Osteocyte (in vitro differentiated cells): ENCODE measurements at places on chromosomes 16 and 17. TPM values are rescaled to one million over a fixed set of nuclear protein-coding genes. Genes with fewer than 3 reads are reported as not detected.

The BEAN1 gene
- total RNA-seq = 0.39 and 0.97 TPM in 2 replicates

The CBFA2T3 gene
- not detected in 2 replicates for total RNA-seq

The SYT17 gene
- not detected in 2 replicates for total RNA-seq

The DNAI2 gene
- not detected in 2 replicates for total RNA-seq

The STH gene
- not detected in 2 replicates for total RNA-seq

The CACNA1H gene
- 21.2 and 21.3 TPM in 2 replicates for total RNA-seq

The PAFAH1B1 gene
- 136 and 138 TPM in 2 replicates for total RNA-seq

The SHISA6 gene
- total RNA-seq = 0.05 TPM in 1 of 2 replicates, not detected in the other

DNA sequence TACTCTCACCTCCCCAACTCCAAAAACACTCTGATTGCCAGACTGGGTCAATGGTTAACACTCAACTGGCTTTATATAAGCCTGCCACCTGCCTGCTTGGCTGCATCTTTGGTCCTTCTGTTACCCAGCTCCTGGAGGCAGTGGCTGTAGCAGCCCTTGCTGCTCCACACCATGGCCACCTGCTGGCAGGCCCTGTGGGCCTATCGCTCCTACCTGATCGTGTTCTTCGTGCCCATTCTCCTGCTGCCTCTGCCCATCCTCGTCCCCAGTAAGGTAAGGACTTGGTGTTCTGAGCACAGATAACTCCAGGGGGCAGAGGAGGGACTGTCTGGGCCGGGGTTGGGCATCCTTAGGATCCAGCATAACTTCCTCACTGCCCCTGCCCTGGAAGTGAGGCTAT lies at the start of gene SLC13A2:
Gene SLC13A2, plus strand, starts transcription at position 103 of the 400 bp plus-strand sequence. Its CDS starts 69 bp downstream, at position 172.
- DNase-seq = no peak
- H3K4me1 ChIP-seq = no peaks in the 10 kb centered on the region
- no peak within 1 kb of the TSS for H3K27ac ChIP-seq
- H3K27me3 ChIP-seq = peaks cover 58% of the 10 kb centered on the region
- H3K4me3 ChIP-seq = no peak within 1 kb of the TSS
- H3K36me3 ChIP-seq = no peaks in the 10 kb centered on the region

DNA sequence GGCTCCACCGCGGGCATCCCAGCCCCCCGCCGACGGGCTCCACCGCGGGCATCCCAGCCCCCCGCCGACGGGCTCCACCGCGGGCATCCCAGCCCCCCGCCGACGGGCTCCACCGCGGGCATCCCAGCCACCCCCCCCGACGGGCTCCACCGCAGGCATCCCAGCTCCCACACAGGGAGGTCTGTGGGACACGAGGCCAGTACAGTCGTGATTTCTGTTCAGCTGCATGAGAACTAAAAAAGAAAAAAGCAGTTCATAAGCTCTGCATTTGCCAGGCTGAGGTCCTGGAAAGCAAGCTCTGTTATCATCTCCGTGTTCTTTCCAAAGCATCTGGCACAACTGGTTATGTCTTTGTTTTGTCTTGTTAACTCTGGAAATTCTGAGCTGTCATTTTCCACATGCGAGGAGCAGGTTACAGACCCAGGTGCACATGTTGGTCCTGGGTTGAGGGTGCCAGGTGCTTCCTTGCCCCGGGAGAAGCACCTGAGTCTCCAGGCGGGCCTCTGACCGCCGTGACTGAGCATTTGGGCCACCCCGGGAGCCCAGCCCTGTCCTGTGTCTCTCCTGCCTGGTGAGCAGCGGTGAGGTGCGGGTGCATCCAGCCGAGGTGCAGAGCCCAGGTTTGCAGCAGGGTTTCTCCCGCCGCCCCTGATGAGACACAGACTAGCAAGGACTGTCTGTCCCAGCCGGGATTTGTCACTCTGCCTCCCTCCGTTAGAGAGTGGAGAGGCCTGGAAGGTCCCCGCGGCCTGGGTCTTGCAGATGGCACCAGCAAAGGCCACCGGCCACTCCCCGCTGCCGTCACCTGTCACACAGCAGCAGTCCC lies 9.9 kb upstream of the WFIKKN1 start:
- H3K4me1 ChIP-seq = peaks cover 4% of the 10 kb centered on the region
- no peak overlapping the region for H3K27ac ChIP-seq
- DNase-seq = no peak
- no peak overlapping the region for H3K4me3 ChIP-seq

DNA sequence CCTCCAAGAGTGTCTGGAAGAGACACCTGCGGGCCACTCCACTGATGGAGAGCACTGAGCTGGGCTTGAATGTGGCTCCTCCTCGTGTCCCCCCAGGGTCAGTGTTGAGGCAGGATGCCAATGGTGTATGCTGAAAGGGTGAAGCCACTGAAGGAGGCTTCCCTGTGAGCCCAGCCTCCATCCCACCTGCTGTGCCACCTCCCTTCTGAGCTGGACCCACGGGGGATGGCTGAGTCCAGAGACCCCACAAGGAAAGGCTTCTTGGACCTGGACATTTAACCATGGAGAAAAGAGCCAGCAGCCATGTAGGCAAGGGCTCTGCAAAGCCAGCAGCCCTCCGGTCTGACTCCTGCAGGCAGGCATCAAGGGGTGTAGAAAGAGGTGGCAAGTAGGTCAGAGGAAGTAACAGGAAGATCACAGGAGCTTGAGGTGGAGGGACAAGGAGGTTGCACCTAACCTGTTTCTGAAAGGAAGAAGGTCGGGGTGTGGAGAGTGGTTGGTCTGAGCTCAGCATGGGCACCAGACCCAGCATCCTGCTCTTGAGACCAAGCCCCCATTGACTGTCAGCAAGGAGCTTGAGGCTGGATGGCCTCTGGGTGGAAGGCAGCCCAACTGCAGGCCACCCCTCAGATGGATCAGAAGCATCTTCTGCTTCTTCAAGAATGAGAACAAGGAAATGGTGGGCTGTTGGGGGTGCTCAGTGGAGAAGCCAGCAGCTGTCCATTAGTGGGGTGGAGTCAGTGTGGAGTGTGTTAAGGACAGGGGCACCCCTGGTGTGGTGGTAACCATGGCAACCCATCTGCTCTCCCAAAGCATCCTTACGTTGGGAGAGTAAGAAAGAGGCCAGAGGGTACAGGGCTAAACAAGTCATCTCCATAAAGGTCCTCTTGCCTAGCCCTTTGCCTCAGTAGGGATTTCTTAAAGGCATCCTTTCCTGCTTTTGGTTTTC lies 80.7 kb downstream of the PLD6 start:
- no peak for DNase-seq
- no peak overlapping the region for H3K27ac ChIP-seq
- H3K27me3 ChIP-seq = no peaks in the 10 kb centered on the region
- H3K36me3 ChIP-seq = peaks cover 9% of the 10 kb centered on the region
- H3K4me3 ChIP-seq = no peak overlapping the region

GRCh38 chr16:29663016-29663806 lies at the start of gene SPN:
TSS of gene SPN (plus strand) at chr16:29663247. CDS start at chr16:29663729, 482 bp downstream.
- no peak within 1 kb of the TSS for H3K27ac ChIP-seq
- peaks cover 7% of the 10 kb centered on the region for H3K4me1 ChIP-seq
- H3K36me3 ChIP-seq = no peaks in the 10 kb centered on the region

DNA sequence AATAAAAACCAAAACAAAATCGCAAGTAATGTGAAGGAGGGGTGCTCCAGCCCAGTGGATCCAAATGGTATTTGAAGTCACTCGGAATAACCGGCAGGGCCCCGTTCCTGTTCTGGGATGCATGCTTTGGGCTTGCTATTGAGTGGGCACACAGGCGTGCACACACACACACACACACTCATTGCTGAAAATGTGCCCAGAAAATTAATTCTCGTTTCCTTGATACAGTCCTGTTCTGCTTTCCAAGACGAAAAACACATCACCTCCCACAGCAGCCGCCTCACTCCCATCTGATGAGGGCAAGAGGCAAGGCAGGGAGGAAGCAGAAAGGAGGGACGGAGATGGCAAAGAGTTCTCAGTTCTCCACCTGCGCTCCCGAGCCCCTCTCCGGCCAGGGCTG lies 62.2 kb upstream of the SDK2 start:
- H3K36me3 ChIP-seq = no peaks in the 10 kb centered on the region
- H3K27ac ChIP-seq = no peak overlapping the region
- DNase-seq = no peak
- H3K4me3 ChIP-seq = no peak overlapping the region

DNA sequence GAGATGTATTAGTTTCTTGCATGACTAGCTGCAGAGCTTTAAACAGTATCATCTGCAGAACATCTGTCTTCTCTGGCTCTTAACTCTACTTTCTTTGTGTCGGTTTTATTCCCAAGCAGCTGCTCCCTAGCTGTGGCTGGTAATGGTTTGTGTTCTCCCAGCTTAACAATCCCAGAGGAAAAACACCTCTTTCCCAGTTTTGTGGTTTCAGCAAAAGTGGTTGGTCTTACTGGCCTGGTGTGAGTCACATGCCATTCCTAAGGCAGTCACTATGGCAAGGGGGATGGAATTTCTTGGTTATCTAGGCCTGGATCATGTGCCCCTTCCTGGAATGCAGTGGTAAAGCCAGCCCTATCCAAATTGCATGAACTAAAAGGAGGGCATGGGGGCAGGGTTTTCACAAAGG lies 27.5 kb downstream of the OMG start:
- no peak overlapping the region for H3K4me3 ChIP-seq
- H3K4me1 ChIP-seq = peaks cover 39% of the 10 kb centered on the region
- peak overlapping the region; percentile 85 for H3K27ac ChIP-seq
- H3K27me3 ChIP-seq = no peaks in the 10 kb centered on the region
- DNase-seq = no peak
- H3K36me3 ChIP-seq = peaks cover 54% of the 10 kb centered on the region

GRCh38 chr17:78785011-78785662 lies 3.1 kb upstream of the CYTH1 start:
- DNase-seq = no peak
- no peak overlapping the region for H3K4me3 ChIP-seq
- peaks cover 38% of the 10 kb centered on the region for H3K4me1 ChIP-seq
- H3K36me3 ChIP-seq = peaks cover 2% of the 10 kb centered on the region
- no peak overlapping the region for H3K27ac ChIP-seq

- H3K4me3 ChIP-seq = peak overlapping the region; percentile 90
- DNase-seq = no peak
- H3K27me3 ChIP-seq = no peaks in the 10 kb centered on the region
- peak overlapping the region; percentile 86 for H3K27ac ChIP-seq
- peaks cover 42% of the 10 kb centered on the region for H3K4me1 ChIP-seq
These were observed 1.2 kb downstream of the MAF start for GRCh38 chr16:79599256-79599836.

DNA sequence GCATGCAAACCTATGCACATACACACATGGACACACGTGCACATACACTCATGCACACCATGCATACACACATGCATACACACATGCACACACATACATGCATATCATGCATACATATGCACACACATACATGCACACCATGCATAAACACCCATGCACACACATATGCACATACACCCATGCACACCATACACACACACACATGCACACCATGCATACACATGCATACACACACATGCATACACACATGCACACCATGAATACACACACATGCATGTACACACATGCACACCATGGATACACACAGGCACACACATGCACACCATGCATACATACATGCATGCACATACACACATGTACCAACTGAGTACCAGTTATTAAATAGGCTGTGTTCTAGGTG lies 543.3 kb upstream of the EEF2KMT start:
- H3K4me1 ChIP-seq = no peaks in the 10 kb centered on the region
- H3K27me3 ChIP-seq = no peaks in the 10 kb centered on the region
- DNase-seq = no peak

DNA sequence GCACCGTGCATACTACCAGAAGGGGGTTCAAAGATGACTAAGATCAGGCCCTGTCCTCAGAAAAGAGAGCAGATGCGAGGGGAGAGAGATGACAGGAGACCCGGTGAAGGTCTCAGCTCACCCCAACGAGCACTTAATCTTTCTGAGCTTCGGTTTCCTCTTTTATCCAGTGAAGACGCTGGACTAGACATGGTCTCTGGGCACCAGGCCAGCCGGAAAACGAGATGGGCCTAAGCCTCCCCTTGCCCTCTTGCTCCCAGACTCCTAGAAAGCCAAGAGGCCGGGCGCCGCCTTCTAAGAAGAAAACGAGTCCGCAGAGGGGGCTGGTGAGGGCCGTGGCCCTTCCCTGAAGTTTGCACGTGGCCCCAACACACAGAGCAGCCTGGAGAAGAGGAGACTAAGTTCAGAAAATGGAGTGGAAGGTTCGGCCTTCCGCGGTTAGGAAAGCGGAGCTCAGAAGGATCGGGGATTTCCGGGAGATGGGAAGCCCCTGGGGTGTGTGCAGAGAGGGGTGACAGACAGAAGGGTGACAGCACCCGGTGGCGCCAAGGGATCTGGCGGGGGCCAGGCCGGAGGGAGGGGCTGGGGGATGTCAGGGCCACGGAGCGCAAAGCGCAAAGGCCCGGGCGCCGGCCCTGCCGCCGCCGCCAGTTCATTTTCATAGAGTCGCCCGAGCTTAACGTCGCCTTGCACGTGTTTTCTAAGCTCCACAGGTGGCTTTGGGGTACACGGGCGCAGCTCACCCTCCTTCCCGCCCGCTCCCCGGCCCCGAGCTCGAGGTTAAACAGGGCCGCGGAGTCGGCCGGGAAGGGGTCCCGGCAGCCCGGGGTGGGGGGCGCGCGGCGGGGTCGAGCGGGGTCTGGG lies 42.1 kb upstream of the BHLHA9 start:
- no peak for DNase-seq
- H3K27me3 ChIP-seq = peaks cover 43% of the 10 kb centered on the region
- peaks cover 20% of the 10 kb centered on the region for H3K4me1 ChIP-seq
- H3K27ac ChIP-seq = no peak overlapping the region
- H3K4me3 ChIP-seq = peak overlapping the region; percentile 66
